ENCODE measurements at places on chromosomes 7 and 10.

- DNase-seq: no peak
Observed at GRCh38 chr10:127306479-127306878, 110.1 kb upstream of the INSYN2A start.

DNA sequence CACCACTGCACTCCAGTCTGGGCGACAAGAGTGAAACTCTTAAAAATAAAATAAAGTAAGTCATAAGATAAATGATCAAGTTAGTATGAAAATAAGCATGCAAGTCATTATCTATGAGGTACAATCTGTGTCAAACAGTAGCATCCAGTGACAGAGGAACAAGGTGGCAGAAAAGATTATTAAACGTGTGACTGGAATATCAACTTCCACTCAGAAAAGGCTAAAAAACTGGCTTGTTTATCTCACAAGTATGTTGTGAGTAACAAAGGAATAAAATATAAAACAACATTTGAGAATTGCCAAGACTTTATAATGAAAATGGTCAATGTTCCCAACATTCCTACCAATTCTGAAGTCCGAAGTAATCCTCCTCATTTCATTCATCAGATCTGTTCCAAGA, 30.3 kb downstream of the ITGB1 start:
- DNase-seq: no peak

- DNase-seq: no peak
Observed at GRCh38 chr10:114402233-114402632, 2.1 kb downstream of the AFAP1L2 start.

GRCh38 chr10:48657416-48657815, 27.3 kb upstream of the WDFY4 start:
- DNase-seq: no peak

GRCh38 chr10:113442336-113442735, 110.5 kb upstream of the HABP2 start:
- DNase-seq: no peak

DNA sequence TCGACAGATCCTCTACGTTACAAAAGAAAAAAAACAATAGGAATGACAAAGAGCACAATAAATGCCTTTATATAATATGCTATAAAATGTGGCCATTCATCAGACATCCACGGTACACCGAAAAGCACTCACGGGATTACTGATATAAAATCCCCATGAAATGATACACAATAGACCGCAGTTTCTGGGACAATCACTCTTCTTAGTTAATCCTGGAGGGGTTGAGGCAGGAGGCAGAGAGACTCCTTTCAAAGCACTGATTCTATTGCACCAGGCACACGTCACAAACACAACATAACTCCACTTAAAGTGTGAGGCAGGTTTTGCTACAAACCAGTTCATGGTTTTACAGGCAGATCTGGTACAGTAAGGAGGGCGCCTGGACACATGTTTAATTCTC, 113.8 kb downstream of the FGFR2 start:
- no peak for DNase-seq

DNA sequence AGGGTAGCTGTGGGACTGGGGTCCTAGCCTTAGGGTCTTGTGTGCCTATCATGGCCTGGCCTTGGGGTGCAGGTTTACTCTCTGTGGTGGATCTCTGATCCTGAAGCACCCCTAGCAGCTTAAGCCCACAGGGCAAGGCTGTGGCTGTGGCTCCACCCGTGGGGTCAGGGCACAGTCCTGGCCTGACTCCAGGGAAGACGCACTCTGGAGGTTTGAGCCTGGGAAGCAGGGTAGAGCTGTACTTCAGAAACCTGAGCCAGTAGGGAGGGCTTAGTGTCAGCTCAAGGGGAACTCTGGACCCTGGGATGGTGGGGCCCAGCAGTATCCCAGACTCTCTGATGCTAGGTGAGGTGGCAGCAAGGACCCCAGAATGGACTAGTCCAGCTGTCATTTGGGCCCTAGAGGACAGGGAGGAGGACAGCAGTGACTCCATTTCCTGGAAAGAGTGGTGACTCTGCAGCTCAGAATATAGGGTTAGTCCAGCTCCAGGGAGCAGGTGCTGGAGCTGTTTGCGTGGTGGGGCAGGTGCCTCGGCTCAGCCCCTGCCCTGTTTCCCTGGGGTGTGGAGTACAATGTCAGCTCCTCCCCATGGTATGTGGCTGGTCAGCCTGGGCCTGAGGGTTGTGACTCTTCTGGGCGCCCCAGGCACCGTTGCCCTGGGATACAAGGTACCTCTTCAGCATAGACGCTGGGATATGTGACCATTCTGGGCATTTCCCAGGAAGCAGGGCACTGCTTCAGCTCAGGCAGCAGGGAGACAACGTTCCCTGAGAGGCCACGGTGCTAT, 15.8 kb downstream of the GTPBP4 start:
- no peak for DNase-seq

DNA sequence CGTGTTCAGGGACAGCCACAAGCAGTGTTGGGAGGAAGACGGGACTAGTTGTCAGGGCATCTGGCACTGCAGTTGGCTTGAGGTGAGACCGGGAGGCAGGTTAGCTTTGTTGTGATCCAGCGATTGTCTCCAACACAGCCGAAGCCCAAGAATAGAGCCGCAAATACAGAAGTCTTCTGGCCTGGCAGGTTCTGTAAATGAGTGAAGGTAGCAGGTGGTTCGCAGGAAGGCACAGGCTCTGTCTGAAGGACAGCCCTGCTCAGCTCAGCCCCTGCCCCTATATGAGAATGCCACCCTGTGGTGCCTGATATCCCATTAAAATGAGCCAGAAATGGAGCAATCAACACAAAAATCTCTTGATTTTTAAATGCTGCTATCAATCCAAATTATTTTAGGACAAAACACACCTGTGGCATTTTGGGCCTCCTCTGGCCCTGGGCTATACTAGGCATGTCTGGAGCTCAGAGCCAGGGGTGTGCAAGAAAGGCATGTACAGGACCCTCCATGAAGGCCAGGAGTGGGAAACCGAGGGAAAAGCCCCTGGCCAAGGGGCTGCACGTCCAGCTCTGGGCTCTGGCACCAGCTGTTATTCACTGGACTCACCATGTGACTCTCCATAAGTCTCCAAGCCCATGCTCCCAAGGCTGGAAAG, 11.2 kb upstream of the C10orf71 start:
- no peak for DNase-seq

DNA sequence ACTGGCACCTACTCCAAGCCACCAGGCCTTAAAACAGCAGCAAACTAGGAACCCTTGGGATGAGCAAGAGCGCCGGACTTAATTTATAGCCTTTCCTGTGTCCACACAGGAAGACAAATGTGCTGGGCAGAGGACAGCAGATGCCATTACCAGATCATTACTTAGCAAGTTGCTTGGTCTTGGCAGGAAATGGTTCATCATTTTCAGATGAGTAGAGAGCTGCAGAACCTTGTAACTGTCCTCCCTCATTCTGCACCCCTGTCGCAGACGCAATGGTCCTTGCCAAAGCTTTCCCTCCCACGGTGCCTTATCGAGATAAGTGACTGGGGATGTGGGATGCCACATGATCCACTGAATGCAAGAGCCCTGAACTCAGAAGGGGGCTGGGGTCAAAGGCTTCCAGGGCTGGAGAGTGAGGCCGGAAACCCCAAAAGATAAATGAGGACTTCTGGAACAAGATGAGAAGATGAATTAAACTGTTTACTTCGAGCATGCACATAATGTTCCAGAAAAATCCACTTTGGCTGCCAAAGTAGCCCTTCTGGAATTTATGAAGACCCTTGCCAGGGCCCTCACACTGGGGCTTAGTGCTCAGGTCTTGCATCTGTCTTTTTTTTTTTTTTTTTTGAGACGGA, 145.6 kb upstream of the ZNF32 start:
- no peak for DNase-seq

- no peak for DNase-seq
Observed at GRCh38 chr10:59905066-59905730, 1.2 kb downstream of the CCDC6 start.

GRCh38 chr10:108496106-108496505, 1331.6 kb upstream of the SORCS1 start:
- no peak for DNase-seq

DNA sequence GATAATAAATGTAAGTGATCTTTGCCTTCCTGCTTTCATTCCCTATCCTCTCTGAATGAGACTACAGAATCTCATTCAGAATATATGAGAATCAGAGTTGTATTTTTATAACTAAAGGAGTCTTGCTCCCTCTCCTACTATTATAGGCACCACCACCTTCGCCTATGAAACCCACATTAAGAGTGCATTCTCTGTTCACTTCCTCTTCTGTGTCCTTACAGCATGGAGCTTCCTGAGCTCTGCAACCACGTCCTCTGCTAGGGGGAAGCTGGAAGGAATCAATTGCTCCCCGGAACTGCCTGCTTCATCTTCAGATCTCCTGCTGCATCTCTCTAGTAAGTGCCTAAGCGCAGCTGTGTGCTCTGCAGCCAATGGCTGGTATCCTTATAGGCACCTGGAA, 820.7 kb downstream of the GRID1 start:
- DNase-seq: no peak

- no peak for DNase-seq
Observed at GRCh38 chr7:120825576-120825975, 32.4 kb downstream of the TSPAN12 start.

DNA sequence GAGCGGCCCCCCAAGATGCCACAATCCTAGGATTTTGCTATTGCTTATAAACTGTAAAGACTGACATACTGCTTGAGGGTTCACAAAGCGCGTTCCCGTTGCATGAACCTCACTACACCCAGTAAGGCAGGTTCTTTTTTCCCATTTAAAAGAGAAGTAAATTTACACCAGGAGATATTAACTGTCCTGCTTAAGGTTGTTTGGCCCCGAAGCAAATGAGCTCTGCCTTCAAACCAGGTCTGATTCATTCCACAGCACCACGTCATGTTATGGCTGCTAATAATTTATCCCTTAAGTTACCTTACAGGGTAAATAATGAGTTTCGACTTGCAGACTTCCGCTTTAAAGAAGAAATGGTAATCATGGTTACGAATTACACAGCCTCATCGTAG, 559 bp upstream of the FKBP14 start:
- DNase-seq: peak; percentile 22

- no peak for DNase-seq
Observed at GRCh38 chr10:94092848-94093247, 99.1 kb downstream of the PLCE1 start.

DNA sequence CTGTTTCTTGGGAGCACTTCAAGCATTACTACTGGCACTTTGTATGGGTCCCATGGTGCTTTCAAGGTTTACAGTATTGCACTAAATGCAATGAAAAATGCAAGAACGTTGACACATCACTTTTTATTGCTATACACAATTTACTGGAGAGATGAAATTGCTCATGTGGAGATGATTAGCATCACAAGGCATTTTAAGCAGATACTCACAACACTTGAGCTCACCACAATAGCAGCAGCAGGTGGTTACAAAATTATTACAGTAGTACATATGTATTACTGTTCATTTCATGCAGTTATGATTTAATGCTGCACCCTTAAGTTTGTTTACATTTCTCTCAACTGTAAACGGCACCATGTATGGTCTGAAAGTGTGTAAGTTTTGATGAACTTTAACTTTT, 537.7 kb downstream of the GRM8 start:
- no peak for DNase-seq

DNA sequence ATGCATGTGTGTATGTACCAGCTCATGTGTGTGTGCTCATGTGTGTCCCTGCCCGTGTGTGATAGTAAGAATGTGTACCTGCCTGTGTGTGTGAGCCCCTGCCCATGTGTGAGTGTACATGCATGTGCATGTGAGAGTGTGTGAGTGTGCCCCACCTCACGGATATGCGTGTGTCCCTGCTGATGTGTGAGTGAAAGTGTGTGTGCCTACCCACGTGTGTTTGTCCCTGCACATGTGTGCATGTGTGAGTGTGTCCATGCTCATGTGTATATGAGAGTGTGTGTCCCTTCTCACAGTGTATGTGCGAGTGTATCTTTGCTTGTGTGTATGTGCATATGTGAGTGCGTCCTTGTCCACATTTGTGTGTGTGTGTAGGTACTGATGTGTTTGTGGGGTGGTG, 69.6 kb downstream of the CDH23 start:
- DNase-seq: no peak

DNA sequence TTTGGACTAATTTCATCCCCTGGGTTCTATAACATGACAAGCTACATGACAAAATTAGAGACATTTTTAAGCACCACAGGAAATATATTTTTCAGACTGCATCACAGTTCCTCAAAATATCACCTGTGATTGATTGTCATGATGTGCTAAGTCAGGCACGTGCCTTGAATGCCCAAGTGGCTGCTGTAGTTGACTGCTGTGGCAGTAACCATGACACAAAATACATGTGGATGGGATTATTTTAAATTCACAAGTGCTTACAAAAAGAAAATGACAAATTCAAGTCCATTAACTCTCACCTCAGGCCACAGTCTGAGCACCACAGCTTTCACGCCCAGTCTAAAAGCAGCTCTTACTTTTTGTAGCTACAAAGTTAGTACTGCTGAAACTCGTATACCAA, 45.5 kb downstream of the TNPO3 start:
- DNase-seq: no peak

GRCh38 chr10:130686689-130687300, 550.6 kb downstream of the GLRX3 start:
- no peak for DNase-seq

GRCh38 chr7:26724795-26725194, 139.6 kb downstream of the SKAP2 start:
- DNase-seq: no peak

DNA sequence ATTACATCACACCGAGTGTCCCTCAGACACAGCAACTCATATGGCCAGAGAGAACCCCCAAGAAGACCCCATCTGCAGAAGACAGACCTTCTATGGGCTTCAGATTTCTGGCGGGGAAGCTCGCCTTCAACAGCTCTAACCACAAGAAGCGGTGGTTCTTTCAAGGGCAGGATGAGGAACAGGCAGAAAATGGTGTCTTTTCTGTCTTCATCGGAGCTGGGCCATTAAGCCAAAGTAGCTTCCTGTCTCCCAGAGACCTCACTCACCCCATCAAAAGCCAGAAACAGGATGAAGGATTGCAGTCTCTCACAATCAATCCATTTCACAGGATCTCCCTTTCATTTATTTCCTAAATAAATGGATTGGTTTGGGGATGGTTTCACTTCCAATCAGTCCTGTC, 149.1 kb downstream of the HERPUD2 start:
- DNase-seq: no peak

DNA sequence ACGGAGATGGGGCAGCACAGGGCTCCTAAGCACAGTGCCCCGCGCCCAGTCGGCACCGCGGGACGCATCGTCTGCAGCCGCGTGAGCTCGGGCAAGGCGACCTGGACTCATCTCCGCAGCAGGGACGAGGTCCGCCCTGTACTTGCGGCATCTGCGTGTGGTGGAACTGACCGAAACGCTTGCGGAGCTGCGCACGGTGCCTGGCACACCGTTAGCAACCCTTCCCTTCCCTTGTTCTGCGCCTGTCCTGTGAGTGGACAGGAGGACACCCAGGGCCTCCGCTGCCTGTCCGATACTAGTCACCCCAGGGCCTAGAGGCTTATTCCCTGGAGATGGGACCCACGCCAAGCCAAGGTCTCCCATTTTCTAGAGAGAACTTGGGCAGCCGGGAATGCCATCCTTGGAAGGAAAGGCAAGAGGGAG, 98.5 kb downstream of the WDR11 start:
- DNase-seq: no peak

Measured in activated CD4-positive, alpha-beta T cell treated with anti-CD3 and anti-CD28 coated beads for 4 hours (primary cell).